ENCODE measurements at places on chromosomes 13 and 19. TPM values are rescaled to one million over a fixed set of nuclear protein-coding genes. Genes with fewer than 3 reads are reported as not detected.
A peak's percentile ranks its signal among the peaks of the same experiment; 100 is the strongest.

DNA sequence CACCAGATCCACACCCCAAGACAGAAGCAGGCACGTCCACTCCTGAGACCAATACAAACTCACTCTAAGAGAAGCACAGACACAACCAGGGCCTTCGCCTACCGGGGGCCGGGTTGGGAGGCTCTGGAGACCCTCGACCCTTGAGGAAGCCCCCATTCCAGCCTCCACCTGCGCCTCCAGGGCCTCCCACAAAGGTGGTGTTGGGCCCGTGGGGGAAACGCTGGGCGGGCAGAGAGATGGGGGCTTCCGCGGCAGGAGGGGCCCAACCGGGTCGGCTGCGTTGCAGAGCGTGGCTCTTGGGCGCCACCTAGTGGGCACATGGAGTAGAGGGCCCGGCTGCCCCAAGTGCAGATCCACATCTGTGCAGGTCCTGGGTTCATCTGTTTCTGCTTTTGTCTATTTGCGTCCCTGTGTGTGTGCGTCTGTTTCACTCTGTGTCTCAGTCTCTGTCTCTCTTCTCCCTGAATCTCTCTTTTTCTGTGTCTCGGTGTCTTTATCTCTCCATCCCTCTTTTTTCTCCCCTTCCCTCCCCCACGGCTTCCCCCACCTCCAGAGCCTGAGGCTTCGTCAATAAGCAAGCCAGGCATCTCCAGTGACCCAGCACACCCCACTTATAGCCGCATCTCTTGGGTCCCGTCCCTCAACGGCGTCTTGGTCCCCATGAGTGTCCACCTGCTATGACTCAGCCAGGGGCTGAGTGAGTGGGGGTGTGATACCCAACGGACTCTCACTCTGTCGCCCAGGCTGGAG is 10.5 kb upstream of the TINCR start:
- DNase-seq, result peak; percentile 74
- H3K36me3 ChIP-seq, result peaks cover 4% of the 10 kb centered on the region
- H3K27ac ChIP-seq, result no peak overlapping the region

DNA sequence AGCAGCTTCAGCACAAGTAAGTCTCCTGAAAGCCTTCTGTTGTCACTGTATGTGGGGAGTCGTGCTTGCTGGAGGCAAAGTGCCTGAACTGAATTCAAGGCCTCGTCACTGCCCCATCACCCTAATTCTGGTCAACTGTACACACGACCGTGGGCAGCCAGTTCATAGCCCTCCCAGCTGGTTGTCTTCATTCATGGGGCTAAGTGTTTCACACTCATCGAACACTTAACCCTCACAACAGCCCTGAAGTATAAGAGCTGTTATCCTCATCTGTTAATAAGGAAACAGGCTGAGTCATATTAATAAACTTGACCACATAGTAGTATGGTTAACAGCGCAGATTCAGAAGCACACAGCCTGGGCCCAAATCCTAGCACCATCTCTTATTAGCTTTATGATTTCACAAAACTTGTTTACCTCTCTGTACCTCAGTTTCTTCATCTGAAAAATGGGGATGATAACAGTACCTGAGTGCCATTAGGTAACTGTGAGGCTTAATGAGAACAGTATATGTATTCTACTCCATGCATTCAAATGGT is 66.7 kb downstream of the CDADC1 start:
- H3K4me1 ChIP-seq, result peaks cover 28% of the 10 kb centered on the region
- peaks cover 13% of the 10 kb centered on the region for H3K36me3 ChIP-seq
- H3K27me3 ChIP-seq, result no peaks in the 10 kb centered on the region
- no peak overlapping the region for H3K4me3 ChIP-seq
- peak overlapping the region; percentile 76 for H3K27ac ChIP-seq
- no peak for DNase-seq

Gene GSK3A
- total RNA-seq, result 22.8 TPM

GRCh38 chr13:64749301-64749700 is 2480.8 kb downstream of the PCDH9 start:
- DNase-seq, result no peak
- H3K36me3 ChIP-seq, result no peaks in the 10 kb centered on the region
- no peak overlapping the region for H3K27ac ChIP-seq

- no peaks in the 10 kb centered on the region for H3K36me3 ChIP-seq
- DNase-seq, result no peak
- no peaks in the 10 kb centered on the region for H3K4me1 ChIP-seq
- H3K27me3 ChIP-seq, result no peaks in the 10 kb centered on the region
- no peak overlapping the region for H3K4me3 ChIP-seq
Measured at GRCh38 chr19:40394816-40395210, 4.8 kb upstream of the HIPK4 start.

Gene ZNF317
- 20.8 TPM for total RNA-seq

- peak; percentile 92 for DNase-seq
- peaks cover 20% of the 10 kb centered on the region for H3K4me1 ChIP-seq
- no peaks in the 10 kb centered on the region for H3K36me3 ChIP-seq
- no peak overlapping the region for H3K4me3 ChIP-seq
- no peak overlapping the region for H3K27ac ChIP-seq
Measured at GRCh38 chr19:44723952-44724319, 24.6 kb upstream of the BCL3 start.

Gene WDR87
- not detected for total RNA-seq

DNA sequence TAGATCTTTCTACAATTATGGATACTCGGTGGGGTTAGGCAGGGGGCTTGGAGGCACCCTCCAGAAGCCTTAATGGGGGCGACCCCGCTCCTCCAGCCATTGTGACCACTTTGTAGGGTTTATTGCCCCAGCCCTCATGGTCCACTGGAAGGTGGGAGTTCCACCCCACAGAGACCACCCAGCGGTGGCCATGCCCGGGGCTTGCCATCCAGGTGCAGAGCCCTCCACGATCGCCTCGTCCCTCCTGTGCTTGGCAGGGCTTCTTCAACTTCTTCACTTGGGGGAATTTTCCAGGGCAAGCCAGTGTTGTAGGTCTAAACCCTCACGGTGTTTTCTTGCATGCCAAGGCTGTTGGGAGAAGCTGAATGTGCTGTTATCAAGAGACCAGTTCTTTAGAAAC is 16.1 kb downstream of the ZNF536 start:
- H3K27me3 ChIP-seq, result peaks cover 8% of the 10 kb centered on the region
- H3K27ac ChIP-seq, result no peak overlapping the region
- H3K4me3 ChIP-seq, result no peak overlapping the region
- no peaks in the 10 kb centered on the region for H3K4me1 ChIP-seq

DNA sequence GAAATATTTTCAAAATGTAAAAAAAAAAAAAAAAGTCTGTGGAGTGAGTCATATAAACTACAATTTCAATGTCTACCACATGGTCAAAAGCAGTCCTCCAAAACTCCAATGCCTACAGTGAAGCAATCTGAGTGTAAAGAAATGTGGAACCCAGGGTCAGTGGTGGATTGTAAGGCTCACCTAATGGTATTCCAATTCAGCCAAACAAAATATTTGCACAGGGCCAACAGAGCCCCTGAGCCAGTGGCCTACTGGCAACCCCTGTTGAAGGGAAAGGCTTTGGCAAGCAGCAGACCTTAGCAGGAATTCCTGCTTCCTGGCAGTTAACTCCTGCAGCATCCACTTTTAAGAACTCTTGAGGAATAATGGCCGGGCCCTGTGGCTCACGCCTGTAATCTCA is 3.4 kb downstream of the DNMT1 start:
- no peak overlapping the region for H3K27ac ChIP-seq
- peaks cover 16% of the 10 kb centered on the region for H3K4me1 ChIP-seq

Gene LHFPL6
- total RNA-seq, result 53.9 TPM

DNA sequence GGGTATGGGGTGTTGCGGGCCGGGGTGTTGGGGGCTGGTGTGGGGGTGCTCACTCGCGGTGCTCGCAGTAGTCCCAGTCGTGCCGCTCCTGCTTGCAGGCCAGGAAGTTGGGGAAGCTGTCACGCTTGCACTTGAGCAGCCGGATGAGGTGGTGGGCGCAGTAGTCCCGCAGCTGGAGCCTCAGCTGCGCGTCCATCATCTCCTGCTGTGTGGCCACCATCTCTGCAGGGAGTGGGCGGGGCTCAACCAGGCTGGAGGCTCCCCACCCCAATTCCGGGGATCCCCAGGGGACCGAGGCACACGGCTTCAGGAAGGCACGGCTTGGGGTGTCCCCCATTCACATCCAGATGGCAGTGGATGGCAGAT is 5.2 kb downstream of the NDUFB7 start:
- peaks cover 6% of the 10 kb centered on the region for H3K36me3 ChIP-seq
- H3K27ac ChIP-seq, result no peak overlapping the region
- H3K4me3 ChIP-seq, result no peak overlapping the region
- no peak for DNase-seq
- H3K4me1 ChIP-seq, result peaks cover 22% of the 10 kb centered on the region

DNA sequence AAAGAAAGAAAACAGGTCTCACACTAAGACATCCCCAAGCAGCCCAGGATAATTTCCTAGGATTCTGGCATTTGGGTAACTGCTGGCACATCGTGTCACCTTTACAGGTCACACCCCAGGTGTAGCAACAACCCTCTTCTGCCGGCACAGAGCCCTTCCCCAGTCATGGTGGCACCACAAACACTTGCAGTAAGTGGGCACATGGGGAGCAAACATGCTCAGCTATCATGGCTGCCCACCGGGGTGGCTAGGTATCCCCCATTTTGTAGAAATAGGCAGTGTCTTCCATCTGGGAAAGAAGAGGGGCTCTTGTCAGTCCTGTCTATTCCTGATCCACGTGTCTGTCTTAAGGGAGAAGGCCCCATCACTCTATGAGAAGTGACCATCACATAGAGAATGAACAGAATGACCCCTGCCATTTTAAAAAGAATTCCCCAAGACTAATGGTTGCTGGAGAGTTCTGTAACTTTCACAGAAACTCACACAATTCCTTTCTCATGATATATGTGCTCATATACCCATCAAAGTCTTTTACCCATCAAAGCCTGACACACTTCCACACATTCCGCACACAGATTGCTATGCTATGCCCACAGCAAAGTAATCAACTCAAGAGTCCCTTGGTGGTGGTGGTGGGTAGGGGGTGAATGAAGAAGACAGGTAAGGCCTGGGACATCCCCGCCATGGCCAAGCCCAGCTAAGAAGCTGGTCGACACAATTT is 33.3 kb downstream of the BRD4 start:
- no peak for DNase-seq
- peaks cover 99% of the 10 kb centered on the region for H3K4me1 ChIP-seq
- H3K27ac ChIP-seq, result peak overlapping the region; percentile 84
- no peaks in the 10 kb centered on the region for H3K27me3 ChIP-seq
- H3K36me3 ChIP-seq, result no peaks in the 10 kb centered on the region
- no peak overlapping the region for H3K4me3 ChIP-seq

GRCh38 chr13:43014162-43014561 is 9.2 kb upstream of the DNAJC15 start:
- no peaks in the 10 kb centered on the region for H3K27me3 ChIP-seq
- no peak for DNase-seq
- H3K36me3 ChIP-seq, result no peaks in the 10 kb centered on the region
- H3K4me1 ChIP-seq, result no peaks in the 10 kb centered on the region
- H3K27ac ChIP-seq, result no peak overlapping the region

Gene KLF2
- total RNA-seq, result 17.1 TPM

Gene ERICH4
- total RNA-seq, result not detected

DNA sequence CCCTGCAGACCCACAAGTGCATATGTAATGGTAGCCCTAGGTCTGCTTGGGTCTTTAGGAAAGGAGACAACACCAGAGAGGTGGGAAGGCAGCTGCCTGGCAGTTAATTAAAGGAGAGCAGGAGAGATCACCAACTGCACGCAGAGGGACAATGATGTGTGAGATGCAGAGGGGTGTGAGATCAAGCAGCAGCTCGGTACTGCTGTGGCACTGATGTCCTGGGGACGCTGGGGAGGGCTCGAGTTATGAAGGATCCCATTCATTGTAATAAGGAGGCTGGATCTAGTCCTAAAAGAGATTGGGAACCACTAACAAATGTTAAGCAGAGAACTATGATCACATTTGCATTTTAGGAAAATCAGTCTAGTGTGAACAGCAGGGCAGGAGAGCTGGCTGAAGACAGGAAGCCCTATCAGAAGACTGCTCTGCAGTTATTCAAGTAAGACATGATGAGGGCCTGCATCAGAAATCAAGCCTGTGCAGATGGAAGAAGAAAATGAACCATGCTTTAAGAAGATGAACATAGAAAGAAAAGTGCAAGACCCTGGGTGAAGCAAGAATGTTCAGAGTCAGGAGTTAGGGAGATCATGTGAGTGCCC is 80.4 kb downstream of the DLEU7 start:
- no peaks in the 10 kb centered on the region for H3K4me1 ChIP-seq
- H3K36me3 ChIP-seq, result no peaks in the 10 kb centered on the region
- H3K27ac ChIP-seq, result no peak overlapping the region

Gene CNN2
- total RNA-seq, result 25.5 TPM

Gene AMER2
- total RNA-seq, result 1.1 TPM

Gene LILRB4
- 5.7 TPM for total RNA-seq

DNA sequence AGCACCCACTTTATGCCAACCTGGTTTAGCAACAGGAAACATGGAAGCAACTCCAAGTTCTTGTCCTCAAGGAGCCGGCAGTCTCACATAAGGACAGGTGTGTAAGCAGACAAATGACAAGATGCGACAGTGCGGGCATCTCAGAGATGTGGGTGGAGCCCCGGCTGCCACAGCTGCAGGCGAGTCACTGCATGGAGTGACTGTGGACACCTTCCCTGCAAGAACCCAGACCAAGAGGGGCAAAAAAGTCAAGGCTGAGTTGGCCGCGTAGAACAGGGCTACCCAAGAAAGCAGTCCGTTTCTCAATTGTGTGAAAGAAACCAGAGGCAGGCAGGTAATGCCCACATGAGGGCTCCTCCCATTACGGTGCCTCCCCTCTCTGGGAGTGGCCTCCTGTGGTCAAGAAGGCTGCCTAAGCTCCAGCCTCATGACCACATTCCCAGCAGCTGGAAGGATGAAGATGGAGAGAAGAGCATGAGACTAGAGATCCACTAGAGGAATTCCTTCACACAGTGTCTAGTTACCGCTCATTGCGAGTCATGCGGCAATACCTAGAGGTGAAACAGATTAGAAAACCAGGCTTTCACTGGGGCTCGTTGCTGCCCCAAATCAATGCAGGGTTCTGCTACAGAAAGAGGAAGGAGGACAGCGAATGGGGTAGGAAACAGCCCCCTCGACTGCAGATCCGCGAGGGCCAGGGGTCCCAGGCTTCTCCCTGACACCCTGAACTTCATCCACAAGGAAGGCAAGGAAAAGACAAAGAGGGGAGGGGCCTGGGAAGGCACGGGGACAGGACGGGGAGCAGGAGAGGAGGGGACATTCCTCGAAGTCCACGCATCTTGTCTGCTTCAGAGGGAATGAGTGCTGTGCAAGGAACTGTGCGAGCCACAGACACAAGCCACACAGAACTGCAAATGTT is 80.2 kb downstream of the SPACA7 start:
- H3K27ac ChIP-seq, result no peak overlapping the region
- no peaks in the 10 kb centered on the region for H3K36me3 ChIP-seq
- no peaks in the 10 kb centered on the region for H3K4me1 ChIP-seq
- H3K4me3 ChIP-seq, result no peak overlapping the region
- H3K27me3 ChIP-seq, result no peaks in the 10 kb centered on the region
- DNase-seq, result no peak
